ENCODE measurements at places on chromosomes 16 and 17.

- no peak for DNase-seq
These were observed 146.1 kb downstream of the IRF8 start for GRCh38 chr16:86044881-86045590.

GRCh38 chr17:57629886-57630285, 115.2 kb downstream of the CCDC182 start:
- no peak for DNase-seq

DNA sequence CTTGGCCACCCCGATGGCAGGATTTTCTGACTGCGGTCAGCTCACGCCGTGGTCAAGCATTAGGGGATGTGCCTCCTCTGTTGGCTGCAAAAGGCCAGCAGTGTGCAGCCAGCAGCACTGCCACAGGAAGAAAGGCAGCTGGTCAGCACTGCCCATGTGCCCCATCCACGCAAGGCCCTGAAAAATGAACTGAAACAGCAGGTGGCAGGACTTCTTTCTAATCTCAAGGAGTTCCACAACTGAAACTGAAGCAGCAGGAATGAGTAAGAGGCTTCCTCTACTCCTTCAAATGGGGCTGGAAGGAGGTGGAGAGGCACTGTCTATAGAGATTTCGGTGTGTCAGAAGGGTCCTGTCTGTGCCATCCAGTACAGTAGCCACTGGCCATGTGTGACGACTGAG, 3.2 kb downstream of the ZNF500 start:
- no peak for DNase-seq

GRCh38 chr17:60390186-60390585, 1.7 kb downstream of the USP32 start:
- DNase-seq: no peak

DNA sequence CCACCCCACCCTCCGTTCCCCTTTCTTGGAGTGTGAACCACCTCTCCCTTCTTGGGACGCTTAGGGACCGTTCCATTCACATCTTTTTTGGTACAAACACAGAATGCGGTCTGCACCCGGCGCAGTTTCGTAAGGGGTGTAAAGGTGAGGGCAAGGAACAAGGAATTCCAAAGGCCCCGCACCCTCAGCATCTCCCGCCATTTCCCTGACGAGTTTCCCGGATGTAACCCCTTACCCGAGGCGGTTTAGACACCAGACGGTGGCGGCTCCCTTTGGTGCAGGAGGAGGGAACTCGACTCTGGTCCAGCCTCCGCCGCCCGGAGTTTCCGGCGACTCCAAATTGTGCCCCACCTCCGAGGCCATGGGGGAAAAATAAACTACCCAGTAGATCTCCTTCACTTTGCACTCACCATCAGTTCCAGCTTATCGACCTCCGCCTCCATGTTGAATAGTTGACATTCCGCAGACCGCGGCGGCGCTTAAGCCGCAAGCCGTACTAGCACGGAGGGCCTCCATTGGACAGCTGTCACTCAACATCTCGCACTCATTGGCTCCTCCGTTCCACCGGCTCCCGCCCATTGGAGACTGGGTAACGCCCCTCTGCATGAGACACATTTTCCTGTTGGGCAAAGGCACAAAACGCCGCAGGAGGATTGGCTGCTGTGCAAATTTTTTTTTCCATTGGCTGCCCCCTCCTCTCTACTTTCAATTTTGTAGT, at the start of gene SKA2:
SKA2 (minus strand) TSS at position 466 of the 718 bp plus-strand sequence; CDS start at position 443, 23 bp downstream.
- no peak for DNase-seq

GRCh38 chr16:27257271-27257670, 11.3 kb downstream of the NSMCE1 start:
- no peak for DNase-seq

DNA sequence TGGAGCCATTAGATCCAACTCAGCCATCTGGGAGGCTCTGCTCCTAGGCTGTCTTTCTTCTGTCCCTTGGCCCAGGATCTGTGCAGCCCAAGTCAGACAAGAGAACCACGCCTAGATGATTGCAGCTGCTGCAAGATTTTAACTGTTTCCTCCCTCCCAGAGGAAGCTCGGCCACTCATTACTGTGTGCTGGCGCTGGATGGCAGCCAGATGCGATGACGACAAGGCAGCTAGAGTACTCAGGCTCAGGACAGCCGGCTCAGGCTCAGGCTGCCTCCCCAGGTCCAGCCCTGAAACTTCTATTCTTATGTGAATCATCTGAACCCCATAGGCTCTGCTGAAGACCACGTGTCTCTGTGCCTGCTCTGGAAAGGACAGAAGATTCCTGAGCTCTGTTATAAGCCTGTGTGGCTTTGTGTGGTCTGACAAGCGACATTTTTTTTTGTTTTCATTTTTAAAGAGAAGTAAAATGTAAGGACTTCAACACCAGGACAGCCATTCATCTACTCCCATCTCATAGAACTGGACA, 32.1 kb upstream of the FBXW10B start:
- DNase-seq: peak; percentile 91

DNA sequence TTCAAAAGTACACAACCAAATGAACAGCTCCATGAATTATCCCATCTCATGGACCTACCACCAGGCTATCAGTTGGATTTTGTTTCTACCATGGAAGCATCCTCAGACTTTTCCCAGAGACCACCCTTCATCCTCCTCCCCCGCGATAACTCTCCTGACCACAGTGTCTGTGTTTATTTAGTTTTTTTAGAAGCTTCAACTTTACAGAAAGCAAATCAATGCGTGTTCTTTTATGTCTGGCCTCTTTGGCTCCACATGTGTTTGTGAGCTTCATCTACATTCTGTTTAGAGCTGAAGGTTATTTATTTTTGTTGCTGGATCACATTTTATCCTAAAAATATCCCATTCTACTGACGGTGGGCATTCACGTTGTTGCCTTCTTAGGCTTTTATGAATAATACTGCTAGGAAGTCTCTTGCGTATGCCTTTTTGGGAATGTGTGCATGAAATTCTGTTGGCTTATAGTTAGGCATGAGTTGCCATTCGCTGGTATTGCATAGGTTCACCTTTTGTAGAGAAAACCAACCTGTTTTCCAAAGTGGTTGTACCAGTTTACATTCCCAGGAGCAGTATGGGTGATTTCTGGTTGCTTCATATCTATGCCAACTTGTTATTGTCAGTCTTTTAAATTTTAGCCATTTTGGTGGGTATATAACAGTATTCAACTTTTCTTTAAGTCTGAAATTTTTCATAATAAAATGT, 83.0 kb downstream of the CMIP start:
- DNase-seq: no peak

DNA sequence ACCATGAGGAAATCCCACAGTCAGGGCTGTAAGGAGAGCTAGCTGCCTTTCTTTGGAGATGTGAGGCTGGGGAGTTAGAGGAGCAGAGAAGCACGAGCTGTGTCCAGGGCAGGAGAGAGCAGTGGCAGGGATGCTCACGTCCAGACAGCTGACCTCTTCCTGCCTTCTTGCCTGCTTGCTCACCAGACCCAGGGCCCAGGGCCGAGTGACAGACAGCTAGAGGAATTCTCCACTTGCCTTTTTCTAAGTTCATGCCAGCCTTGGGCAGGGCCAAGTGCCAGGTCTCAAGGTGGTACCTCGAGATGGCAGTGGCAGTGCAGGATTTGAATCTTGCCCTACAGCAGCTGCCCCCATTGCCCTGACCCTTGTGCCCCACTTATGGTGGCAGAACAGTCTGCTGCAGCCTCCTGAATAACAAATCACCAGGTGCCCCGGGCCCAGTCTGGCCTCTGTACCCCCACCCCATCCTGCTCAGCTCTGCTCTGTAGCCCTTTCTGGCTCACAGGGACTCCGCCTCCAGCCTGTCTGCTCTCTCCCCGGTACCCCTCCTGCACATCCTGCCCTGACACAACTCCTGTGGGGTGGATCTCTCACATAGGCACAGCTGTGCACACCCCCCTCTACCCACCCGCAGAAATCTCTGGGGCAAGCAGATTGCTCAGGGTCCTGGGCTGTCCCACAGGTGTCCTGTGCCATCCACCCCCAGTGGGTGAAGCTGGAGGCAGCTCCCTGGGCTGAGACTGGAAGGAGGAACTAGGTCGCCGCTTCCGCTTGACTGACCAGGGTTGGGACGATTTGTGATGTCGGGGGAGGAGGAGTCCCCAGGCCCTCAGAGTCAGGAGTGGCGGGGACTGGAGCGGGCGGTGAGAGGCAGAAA, 25.9 kb downstream of the GRIN2C start:
- no peak for DNase-seq

DNA sequence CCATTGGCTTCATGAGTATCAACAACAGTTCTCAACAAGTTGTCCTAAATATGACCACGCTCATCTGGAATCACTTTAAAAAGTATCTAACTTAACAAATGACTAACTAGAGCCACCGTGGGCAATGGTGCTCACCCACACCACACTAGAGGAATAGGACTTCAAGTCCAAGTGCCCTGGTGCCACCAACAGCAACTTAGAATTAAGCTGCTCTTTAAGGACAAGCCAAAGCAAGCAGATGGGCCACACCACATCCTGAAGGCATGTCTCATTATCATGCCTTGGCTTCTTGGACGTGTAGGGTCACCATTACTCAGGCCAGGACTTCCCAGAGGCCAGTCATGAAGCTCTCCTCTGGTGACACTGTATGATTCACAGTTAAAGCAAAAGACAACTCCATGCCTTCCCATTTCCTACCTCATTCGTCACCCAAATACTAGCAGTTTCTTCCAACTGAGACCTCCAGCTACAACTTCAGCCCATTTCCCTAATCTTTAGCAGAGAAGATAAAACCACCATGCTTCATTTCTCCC, 9.4 kb upstream of the SLC6A4 start:
- DNase-seq: no peak

- no peak for DNase-seq
These were observed 111.7 kb upstream of the FOXF1 start for GRCh38 chr16:86398622-86399021.

GRCh38 chr16:81189100-81189664, 49.3 kb upstream of the BCO1 start:
- DNase-seq: peak; percentile 65

DNA sequence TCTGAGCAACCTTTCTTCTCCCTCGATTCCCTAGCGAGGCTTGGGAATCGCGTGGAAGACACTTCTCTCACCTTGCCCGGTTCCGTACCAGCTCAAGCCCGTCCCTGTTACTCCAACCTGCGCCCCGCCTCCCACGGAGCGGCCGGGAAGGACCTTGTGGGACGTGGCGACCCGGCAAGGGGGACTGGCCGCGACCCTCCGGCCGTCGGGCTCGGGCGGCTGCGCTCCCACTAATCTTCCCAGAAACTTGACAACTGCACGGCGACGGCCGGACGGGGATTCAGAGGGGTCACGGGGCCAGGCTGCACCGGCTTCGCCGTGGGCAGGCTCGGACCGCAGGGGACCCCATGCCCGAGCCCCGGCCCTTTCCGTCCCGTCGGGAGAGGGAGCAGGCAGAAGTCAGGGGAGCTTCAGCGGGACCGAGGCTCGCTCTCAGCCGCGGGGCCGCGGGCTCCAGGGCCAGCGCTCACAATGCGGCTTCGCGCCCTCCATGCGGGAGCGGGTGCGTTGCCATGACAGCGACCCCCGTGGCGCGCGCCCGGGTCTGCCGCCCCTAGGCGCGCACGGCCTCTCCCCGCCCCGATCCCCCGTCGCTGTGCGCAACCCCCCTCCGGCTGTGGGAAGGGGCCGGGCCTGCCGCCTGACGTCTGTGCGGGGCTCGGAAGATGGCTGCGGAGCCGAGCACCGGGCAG, at the start of gene SGSM2:
SGSM2 (plus strand) TSS at position 650 of the 692 bp plus-strand sequence. CDS start 188 bp downstream, outside the sequence.
- peak; percentile 85 for DNase-seq

- DNase-seq: no peak
These were observed 520.4 kb upstream of the WSB1 start for GRCh38 chr17:26773189-26774188.

DNA sequence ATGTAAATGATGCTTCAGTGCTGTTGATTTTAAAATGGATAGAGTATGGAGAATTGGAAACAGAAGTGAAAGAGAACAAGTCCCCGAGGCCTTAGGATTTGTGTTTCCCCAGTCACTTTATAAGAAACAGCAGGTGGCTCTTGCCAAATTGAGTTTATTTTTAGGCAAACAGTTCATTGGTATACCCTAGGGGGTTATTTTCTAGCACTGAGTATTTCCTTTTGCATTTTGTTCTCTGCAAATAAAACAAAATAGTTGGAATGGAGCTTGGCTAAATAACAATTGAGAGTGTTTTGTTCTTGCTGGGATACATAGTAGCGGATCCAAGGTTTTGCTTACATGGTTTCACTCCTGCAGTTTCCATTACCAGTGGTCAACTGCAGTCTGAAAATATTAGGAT, 591.1 kb upstream of the C16orf82 start:
- DNase-seq: no peak

GRCh38 chr17:77295241-77295853, 154.6 kb downstream of the SEC14L1 start:
- no peak for DNase-seq

- peak; percentile 35 for DNase-seq
These were observed 36.5 kb upstream of the VWA3A start for GRCh38 chr16:22055881-22056280.

DNA sequence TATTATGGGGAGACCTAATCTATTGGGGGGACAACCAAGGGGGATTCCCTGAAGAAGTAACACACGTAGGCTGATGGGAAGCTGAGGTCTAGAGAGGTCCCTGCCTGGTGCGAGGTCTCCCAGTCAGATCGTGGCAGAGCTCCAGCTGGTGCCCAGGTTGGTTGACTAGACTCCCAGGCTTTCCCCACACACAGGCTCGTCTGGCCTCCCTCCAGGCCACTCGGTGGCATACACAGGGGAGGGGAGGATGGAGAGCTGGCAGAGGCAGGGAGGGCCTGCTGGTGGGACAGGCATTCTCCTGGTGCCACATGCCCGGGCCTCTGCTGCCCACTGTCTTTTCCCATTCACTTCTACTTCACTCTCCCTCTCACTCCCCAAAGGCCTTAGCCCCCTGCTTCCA, 8.5 kb upstream of the SOCS3 start:
- no peak for DNase-seq

DNA sequence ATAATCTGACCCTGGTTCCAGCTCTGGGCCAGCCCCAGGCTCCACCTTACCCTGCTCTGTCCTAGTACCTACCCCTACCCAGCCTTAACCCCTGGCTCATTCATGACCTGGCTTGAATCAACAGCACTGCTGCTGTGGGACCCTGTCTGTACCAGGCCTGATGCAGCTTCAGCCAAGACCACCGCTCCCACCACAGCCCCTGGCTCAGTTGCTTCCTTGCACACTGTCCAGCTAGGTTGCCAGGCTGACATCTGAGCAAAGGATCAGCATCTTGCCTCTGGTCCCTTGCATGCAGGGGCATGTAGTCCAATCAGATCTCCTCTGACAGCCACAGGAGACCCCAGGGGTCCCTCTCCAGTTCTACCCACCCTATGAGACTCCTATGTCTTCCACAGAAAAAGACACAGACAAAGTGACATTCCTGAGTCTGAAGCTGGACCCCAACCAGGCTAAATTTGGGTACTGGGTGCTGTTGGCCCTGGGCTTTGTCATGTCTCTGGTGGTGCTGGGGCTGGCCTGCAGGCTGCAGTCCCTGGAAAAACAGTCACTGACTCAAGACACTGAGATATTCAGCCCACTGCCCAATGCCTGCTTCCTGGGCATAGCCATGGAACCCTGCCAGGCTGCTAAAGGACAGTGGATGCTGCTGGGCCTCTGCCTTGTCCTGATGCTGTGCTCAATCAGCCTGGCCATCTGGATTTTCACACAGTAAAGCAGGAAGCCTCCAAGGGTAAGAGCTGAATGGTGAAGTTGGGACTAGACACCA, 3.9 kb upstream of the KCNH6 start:
- DNase-seq: no peak

Measured in cardiac muscle cell (in vitro differentiated cells and primary cell).